ENCODE measurements at places on chromosomes 16 and 17. TPM values are rescaled to one million over a fixed set of nuclear protein-coding genes. Genes with fewer than 3 reads are reported as not detected.

The DLX4 gene
- total RNA-seq = 0.29 TPM

The HEXIM1 gene
- 13.0 TPM for total RNA-seq

The SEZ6L2 gene
- 176 TPM for total RNA-seq

The SULT1A4 gene
- total RNA-seq = 1.0 TPM

The SERPINF2 gene
- 0.37 TPM for total RNA-seq

The YPEL2 gene
- total RNA-seq = 20.8 TPM

The OTOP3 gene
- total RNA-seq = not detected

- DNase-seq = peak; percentile 94
- peak overlapping the region; percentile 99 for H3K27ac ChIP-seq
- peaks cover 12% of the 10 kb centered on the region for H3K27me3 ChIP-seq
- H3K4me3 ChIP-seq = no peak overlapping the region
Observed at GRCh38 chr17:8153957-8154607, 1.9 kb upstream of the PER1 start.

DNA sequence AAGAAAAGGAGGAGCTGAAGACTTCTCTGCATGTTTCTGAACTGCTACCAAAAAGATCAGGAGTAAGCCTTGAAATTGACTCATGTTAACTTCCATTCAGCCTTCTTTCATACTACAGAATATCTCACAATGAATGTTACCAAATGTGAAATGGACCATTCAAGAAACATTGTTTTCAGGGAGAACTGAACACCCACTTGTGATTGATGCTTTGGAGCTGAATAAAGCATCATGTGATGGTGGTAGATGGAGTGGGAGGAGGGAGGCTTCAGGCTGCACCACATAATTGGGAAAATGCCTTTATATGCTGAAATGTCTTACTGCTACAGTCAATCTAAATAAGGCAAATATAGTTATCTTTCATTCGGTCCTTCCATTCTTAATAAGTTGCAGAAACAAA, 127.8 kb downstream of the CDH8 start:
- no peaks in the 10 kb centered on the region for H3K4me1 ChIP-seq
- no peaks in the 10 kb centered on the region for H3K27me3 ChIP-seq
- peaks cover 5% of the 10 kb centered on the region for H3K36me3 ChIP-seq
- no peak overlapping the region for H3K27ac ChIP-seq
- no peak overlapping the region for H3K4me3 ChIP-seq

- H3K27ac ChIP-seq = no peak overlapping the region
- H3K36me3 ChIP-seq = no peaks in the 10 kb centered on the region
- H3K4me1 ChIP-seq = no peaks in the 10 kb centered on the region
- no peak for DNase-seq
Observed at GRCh38 chr16:50781043-50781442, 39.2 kb downstream of the CYLD start.

GRCh38 chr16:57735755-57736418, at the start of gene KATNB1:
KATNB1 (plus strand) TSS chr16:57735770; CDS start chr16:57737244, 1,474 bp downstream.
- H3K27me3 ChIP-seq = peaks cover 10% of the 10 kb centered on the region
- no peak for DNase-seq
- H3K27ac ChIP-seq = peak within 1 kb of the TSS; percentile 99
- H3K4me3 ChIP-seq = peak within 1 kb of the TSS; percentile 95
- peaks cover 16% of the 10 kb centered on the region for H3K4me1 ChIP-seq
- no peaks in the 10 kb centered on the region for H3K36me3 ChIP-seq

- H3K36me3 ChIP-seq = peaks cover 4% of the 10 kb centered on the region
- H3K27ac ChIP-seq = no peak overlapping the region
- H3K27me3 ChIP-seq = peaks cover 5% of the 10 kb centered on the region
- no peak for DNase-seq
- H3K4me3 ChIP-seq = no peak overlapping the region
- peaks cover 11% of the 10 kb centered on the region for H3K4me1 ChIP-seq
Observed at GRCh38 chr17:16417896-16418684, 2.7 kb downstream of the TRPV2 start.

GRCh38 chr17:81987161-81987770, 9.8 kb downstream of the ASPSCR1 start:
- H3K4me1 ChIP-seq = peaks cover 4% of the 10 kb centered on the region
- DNase-seq = no peak
- H3K4me3 ChIP-seq = no peak overlapping the region
- H3K27ac ChIP-seq = no peak overlapping the region
- H3K36me3 ChIP-seq = peaks cover 5% of the 10 kb centered on the region
- H3K27me3 ChIP-seq = peaks cover 4% of the 10 kb centered on the region

GRCh38 chr17:82440469-82440981, 10.0 kb downstream of the CYBC1 start:
- no peaks in the 10 kb centered on the region for H3K36me3 ChIP-seq
- peaks cover 7% of the 10 kb centered on the region for H3K4me1 ChIP-seq
- DNase-seq = no peak
- peak overlapping the region; percentile 38 for H3K27ac ChIP-seq

DNA sequence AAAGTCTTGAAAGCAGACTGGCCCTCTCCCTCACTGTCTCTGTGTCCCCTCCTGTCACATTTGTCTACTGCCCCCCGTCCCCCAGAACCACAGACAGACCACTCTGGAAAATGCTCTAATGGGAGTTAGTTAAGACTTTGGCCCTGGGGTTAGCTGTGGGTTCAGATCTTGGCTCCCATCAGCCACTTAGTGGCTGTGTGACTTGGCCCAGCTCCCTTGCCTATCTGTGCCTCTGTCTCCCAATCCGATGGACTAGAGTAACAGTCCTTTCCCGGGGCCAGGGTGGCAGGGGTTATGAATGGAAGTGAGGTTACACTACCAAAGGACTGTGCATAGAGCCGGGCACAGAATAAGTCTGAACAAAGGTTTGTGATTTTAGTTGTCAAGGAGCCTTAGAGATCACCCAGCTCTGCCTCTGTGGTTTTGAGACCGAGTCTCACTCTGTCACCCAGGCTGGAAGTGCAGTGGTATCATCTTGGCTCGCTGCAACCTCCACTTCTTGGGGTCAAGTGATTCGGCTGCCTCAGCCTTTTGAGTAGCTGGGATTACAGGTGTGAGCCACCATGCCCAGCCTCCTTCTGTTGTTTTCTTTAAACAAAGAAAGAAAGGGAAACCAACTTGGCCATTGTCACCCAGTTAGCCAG, 23.7 kb downstream of the PPL start:
- H3K36me3 ChIP-seq = no peaks in the 10 kb centered on the region
- no peak for DNase-seq
- peaks cover 2% of the 10 kb centered on the region for H3K27me3 ChIP-seq
- no peaks in the 10 kb centered on the region for H3K4me1 ChIP-seq

- H3K4me3 ChIP-seq = no peak overlapping the region
- H3K27ac ChIP-seq = no peak overlapping the region
- H3K4me1 ChIP-seq = no peaks in the 10 kb centered on the region
- no peak for DNase-seq
- no peaks in the 10 kb centered on the region for H3K36me3 ChIP-seq
Observed at GRCh38 chr16:58293449-58293848, 1.4 kb downstream of the PRSS54 start.

DNA sequence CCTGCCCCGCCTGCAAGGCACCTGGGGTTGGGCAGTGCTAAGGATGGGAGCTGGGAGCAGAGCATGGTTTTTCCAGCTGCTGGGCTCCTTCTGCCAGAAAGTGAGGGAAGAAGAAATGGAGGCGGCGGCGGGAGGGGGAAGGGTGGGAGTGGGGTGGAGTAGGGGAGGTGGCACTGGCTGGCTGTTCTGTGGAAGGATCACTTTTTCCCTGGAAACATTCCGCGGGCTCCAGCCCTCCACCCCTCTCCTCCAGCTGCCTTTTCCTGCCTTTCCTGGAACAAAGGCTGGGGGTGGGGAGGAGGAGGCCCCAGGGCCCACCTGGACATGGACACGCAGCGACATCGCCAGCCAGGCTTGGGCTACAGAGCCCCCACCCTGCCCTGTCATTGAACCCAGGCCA, 41.1 kb downstream of the CFAP20 start:
- H3K4me1 ChIP-seq = peaks cover 3% of the 10 kb centered on the region
- H3K27me3 ChIP-seq = no peaks in the 10 kb centered on the region
- DNase-seq = no peak
- no peaks in the 10 kb centered on the region for H3K36me3 ChIP-seq
- no peak overlapping the region for H3K27ac ChIP-seq
- no peak overlapping the region for H3K4me3 ChIP-seq

DNA sequence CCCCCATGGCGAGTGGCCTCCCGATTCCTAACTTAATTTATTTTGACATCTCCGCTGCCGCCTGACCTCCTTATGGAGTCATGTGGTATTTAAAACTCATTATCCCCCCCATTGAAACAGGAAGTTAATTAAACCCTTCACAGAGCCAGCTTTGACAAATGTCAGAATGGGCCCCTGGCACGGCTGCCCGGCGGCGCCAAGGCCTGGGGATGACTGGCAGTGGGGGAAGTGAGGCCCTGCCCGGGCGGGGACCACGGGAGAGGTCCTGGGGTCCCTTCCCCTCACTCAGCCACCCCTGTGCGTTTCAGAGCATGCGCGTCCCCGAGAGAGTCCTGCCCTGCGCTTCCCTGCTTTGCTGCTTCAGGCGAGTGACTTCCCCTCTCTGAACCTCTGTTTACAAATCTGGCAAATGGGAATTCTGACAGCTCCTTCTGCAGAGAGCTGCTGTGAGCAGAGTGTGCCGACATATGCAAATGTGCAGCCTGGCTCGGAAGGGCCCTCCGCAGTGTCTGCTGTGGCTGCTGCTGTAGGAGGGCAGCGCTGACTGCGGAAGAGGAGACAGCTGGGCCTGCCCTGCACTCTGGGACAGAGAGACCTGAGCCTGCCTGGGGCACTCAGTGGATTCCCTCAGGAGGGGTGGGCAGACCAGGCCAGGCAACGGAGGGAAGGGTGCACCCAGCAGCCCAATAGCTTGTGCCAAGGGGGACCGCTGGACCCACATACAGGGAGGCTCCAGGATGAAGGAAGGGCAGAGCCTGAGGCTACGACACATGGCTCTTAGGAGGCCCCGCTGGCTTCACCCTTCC, 4.4 kb upstream of the ZFPM1 start:
- peaks cover 3% of the 10 kb centered on the region for H3K27me3 ChIP-seq
- H3K4me1 ChIP-seq = no peaks in the 10 kb centered on the region
- H3K36me3 ChIP-seq = no peaks in the 10 kb centered on the region

GRCh38 chr17:39756380-39757079, 18.8 kb downstream of the GRB7 start:
- no peaks in the 10 kb centered on the region for H3K4me1 ChIP-seq
- H3K36me3 ChIP-seq = no peaks in the 10 kb centered on the region
- H3K4me3 ChIP-seq = no peak overlapping the region
- H3K27ac ChIP-seq = no peak overlapping the region
- peaks cover 9% of the 10 kb centered on the region for H3K27me3 ChIP-seq

DNA sequence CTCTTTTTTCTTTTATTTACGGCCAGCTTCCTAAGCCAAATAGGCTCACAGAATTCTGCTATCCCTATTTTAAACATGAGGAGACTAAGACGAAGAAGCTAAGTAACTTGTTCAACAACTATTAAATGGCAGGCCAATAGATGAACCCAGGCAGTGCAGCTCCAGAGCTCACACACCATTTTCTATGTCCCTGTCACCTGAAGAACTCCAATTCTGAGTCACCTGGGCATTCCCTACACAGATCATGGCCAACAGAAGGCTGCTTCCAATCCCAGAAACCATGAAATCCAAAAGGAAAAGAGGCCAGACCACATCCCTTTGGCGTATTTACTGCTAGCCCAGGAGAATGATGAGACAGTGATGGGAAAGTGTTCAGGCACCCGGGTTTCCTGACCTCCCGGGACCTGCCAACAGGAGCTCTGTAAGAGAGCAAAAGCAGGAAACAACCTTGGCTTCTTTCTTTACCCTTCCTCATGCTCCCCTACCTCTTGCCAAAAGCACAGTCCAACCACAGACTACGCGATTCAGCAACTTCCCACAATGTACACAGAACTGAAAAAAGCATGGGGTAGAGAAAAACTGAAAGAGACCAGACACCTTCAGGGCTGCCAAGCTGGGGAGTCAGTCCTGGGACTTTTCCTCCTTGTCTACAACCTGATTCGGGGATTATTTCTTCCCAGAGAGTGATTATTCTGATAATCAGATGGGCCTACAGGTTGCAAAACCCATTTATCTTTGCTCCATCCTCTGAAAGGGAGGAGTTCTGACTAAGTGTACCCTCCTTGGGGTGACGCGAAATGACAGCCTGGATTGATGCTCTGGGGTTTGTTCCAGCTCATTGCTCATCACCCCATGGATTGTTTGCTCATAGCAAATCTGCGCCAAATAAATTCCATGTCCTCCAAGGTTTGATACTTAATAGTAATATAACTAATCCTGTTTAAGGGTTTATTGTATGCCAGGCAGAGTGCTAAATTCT, 47.8 kb upstream of the HAS3 start:
- H3K4me3 ChIP-seq = no peak overlapping the region
- no peak overlapping the region for H3K27ac ChIP-seq
- no peaks in the 10 kb centered on the region for H3K4me1 ChIP-seq
- DNase-seq = no peak
- H3K27me3 ChIP-seq = no peaks in the 10 kb centered on the region

- no peak overlapping the region for H3K27ac ChIP-seq
- peaks cover 13% of the 10 kb centered on the region for H3K27me3 ChIP-seq
- peaks cover under 1% of the 10 kb centered on the region for H3K4me1 ChIP-seq
Observed at GRCh38 chr16:58456193-58456592, 43.8 kb upstream of the NDRG4 start.

DNA sequence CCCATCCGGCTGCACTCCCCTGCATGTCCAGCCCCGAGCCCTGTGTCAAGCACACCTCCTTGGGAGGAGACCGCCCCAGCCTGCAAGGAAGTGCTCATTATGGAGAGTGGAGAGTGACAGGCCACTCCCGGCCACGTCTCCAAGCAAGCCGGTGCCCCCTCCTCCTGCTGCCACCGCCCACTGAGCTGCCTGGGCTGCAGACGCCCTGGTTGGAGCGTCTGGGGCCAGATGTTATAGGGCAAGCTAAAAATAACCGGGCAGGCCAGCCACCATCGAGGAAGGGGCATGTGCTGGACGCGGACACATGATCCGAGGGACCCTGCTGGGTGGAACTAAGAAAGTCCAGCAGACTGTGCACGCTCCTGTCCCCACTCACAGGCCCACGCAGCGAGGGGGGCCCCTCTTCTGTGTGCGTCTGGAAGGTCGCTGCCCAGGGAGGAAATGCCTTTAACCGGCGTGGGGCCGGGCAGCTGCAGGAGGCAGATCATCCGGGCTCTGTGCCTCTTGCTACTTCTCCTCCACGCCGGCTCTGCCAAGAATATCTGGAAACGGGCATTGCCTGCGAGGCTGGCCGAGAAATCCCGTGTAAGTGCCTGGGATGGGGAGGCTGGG, at the start of gene WFDC1:
Gene WFDC1 (plus strand): TSS at position 348 of the 612 bp plus-strand sequence. CDS start 94 bp downstream, at position 442.
- no peaks in the 10 kb centered on the region for H3K36me3 ChIP-seq
- no peaks in the 10 kb centered on the region for H3K27me3 ChIP-seq
- no peak within 1 kb of the TSS for H3K27ac ChIP-seq
- DNase-seq = peak; percentile 40
- H3K4me3 ChIP-seq = peak within 1 kb of the TSS; percentile 35

GRCh38 chr16:64017796-64018195, 1104.1 kb downstream of the CDH11 start:
- no peaks in the 10 kb centered on the region for H3K27me3 ChIP-seq
- H3K4me1 ChIP-seq = no peaks in the 10 kb centered on the region
- no peak overlapping the region for H3K4me3 ChIP-seq
- H3K36me3 ChIP-seq = no peaks in the 10 kb centered on the region
- DNase-seq = no peak
- no peak overlapping the region for H3K27ac ChIP-seq

GRCh38 chr17:1217089-1217385, 37.3 kb upstream of the ABR start:
- H3K4me3 ChIP-seq = no peak overlapping the region
- peaks cover 19% of the 10 kb centered on the region for H3K4me1 ChIP-seq
- peaks cover 4% of the 10 kb centered on the region for H3K27me3 ChIP-seq
- H3K27ac ChIP-seq = peak overlapping the region; percentile 91
- H3K36me3 ChIP-seq = no peaks in the 10 kb centered on the region

GRCh38 chr16:1424028-1424427, 3.5 kb upstream of the UQCC4 start:
- peaks cover 9% of the 10 kb centered on the region for H3K4me1 ChIP-seq
- no peak overlapping the region for H3K27ac ChIP-seq
- peaks cover 9% of the 10 kb centered on the region for H3K27me3 ChIP-seq
- H3K4me3 ChIP-seq = no peak overlapping the region
- no peaks in the 10 kb centered on the region for H3K36me3 ChIP-seq
